ENCODE measurements at places on chromosomes 12 and 14.

GRCh38 chr12:55780685-55781084 is 36.8 kb downstream of the SARNP start:
- no peak for DNase-seq

DNA sequence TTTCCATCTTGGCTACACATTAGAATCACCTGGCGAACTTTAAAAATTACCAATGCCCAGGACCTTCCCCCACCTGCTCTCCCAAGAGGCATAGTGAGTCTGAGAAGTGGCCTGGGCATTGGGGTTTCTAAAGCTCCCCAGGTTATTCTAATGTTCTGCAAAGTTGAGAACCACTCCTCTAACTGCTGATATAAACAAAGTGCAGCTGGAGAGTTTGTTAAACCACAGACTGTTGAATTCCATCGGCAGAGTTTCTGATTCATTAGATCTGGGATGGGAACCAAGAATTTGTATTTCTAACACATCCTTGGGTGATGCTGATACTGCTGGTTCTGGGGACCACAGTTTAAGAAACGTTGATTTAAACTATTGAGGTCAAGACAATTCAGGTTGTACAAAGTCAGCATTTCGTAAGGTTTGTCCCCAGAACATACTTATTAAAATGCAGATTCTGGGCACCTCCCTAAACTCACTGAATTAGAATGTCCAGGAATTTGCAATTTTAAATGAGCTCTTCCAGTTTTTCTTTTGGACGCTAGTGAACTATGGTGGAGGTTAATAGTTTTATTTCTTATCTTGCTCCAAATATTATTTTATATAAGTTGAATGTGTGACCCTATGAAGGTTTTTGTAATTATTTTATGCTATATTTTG is 309.1 kb downstream of the NRXN3 start:
- DNase-seq: no peak

- DNase-seq: peak; percentile 66
Observed at GRCh38 chr14:90811641-90812040, 4.6 kb downstream of the TTC7B start.

DNA sequence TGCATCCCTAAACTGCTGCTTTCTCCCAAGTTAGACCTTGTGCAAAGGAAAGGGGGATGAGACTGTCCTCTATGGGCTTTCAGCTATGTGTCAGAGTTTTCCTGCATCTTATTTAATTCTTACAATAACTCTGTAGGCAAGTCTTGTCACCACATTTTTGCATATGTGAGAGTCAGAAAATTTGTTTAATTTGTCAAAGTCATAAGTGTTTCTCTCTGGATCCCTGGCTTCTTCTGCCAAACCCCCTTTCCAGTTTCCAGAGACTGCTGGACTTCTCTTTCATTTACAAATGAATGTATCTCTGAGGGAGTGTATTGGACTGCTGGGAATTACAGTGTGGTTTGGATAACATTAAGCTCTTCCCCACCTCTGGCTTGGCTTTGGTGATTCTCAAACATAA is 877.6 kb upstream of the SEL1L start:
- no peak for DNase-seq

Data from neural progenitor cell (in vitro differentiated cells).